Stimulated activated CD4-positive, alpha-beta T cell treated with anti-CD3 and anti-CD28 coated beads, Interleukin-4, amount 100 ng/mL, for 1 hour (primary cell): ENCODE measurements at places on chromosomes 13 and 19.

- no peak for DNase-seq
These were observed at the start of gene F10 for GRCh38 chr13:113122550-113123225. TSS of gene F10 (plus strand) at chr13:113122799. CDS start at chr13:113122856, 57 bp downstream.

GRCh38 chr13:98778749-98779148 is 26.3 kb upstream of the SLC15A1 start:
- no peak for DNase-seq

DNA sequence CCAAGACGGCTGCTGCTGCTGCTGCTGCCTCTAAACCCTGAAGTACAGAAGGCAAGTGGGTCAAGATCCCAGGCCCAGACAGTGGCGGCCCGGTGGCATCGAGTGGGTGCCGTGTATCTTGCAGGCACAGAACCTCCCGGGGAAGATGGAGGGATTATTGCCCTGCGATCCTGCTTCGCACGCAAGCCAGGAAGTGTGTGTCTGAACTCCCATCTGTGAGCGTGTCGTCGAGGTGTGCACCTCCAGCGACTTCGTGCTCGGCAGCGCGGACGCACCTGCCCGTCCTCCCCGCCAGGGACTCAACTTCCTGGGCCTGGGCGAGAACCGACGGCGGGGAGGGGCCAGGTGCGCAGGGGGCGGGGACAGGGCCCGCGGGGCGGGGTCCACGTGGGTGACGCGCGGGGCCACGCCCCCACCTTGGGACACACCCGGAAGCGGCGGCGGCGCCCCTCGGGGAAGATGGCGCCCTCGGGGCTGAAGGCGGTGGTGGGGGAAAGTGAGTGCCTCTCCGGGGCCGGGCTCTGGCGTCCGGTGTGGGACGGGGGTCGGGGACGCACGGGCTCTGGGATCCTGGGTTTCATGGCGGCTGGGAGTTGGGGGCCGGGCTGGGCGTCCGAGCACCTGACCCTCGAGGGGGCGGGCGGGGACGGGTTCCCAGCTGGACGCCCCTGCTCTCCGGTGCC is at the start of gene STXBP2:
TSS of gene STXBP2 (plus strand) at position 420 of the 683 bp plus-strand sequence. CDS start at position 460, 40 bp downstream.
- peak; percentile 92 for DNase-seq

DNA sequence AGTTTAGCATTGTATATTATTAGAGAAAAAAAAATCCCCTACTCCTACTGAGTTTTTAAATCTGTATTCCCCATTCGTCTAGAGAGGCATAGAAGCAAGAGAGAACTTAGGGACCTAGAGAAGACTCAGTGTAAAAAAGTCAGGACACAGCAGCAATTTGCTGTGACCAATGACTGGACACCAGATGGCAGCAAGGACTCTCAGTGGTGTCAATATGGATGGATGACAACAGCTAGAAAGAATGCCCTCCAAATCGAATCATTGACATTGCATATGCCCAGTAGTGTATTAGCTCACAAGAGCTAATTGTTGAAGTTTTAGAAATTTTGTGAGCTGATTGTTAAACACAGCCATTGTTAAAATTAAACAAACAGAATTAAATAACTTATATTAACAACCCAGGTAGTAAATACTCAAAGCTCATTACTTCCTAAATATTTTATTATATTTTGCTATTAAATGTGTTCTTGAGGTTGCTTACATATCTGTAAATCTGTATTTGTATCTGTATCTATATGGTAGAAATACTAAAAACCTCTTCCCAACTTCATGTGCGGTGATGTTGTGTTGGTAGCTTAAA is 43.9 kb downstream of the SIAH3 start:
- DNase-seq = no peak

- no peak for DNase-seq
These were observed 16.6 kb upstream of the LRCH1 start for GRCh38 chr13:46536341-46536740.

DNA sequence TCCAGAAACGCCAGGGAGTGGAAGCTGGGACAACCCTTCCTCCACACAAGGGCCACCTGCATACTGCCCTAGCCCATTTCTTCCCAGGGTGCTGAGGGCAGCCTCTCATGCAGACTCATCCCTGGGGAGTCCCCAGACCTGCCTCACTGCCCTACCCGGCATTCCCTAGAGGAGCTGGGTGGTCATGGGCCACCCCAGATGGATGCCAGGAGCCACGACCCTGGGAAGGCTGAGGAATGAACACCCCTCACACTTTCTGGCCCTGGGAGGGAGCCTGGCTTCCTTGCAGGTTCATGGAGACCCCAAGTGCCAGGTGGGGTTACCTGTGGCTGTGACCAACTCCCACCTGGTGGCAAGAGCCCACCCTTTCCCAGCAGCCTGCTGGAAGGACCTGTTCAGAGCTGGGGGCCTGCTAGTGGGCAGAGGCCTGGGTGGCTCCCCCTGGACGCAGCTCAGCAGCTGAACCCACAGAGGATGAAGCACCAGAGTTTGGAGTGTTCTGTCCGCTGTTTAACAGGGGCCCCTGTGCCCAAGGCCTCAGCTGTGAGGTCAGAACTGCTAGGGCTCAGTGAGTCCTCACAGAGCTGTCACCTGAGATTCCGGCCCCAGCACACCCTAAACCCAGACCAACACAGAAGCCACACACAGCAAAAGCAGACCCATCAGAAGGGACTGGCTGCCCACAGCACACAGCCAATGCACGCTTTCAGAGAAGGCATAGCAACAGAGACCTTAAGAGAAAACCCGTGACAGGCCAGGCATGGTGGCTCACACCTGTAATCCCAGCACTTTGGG is 6.6 kb downstream of the ACP4 start:
- DNase-seq = no peak

GRCh38 chr13:34655554-34655953 is 286.5 kb upstream of the NBEA start:
- no peak for DNase-seq

DNA sequence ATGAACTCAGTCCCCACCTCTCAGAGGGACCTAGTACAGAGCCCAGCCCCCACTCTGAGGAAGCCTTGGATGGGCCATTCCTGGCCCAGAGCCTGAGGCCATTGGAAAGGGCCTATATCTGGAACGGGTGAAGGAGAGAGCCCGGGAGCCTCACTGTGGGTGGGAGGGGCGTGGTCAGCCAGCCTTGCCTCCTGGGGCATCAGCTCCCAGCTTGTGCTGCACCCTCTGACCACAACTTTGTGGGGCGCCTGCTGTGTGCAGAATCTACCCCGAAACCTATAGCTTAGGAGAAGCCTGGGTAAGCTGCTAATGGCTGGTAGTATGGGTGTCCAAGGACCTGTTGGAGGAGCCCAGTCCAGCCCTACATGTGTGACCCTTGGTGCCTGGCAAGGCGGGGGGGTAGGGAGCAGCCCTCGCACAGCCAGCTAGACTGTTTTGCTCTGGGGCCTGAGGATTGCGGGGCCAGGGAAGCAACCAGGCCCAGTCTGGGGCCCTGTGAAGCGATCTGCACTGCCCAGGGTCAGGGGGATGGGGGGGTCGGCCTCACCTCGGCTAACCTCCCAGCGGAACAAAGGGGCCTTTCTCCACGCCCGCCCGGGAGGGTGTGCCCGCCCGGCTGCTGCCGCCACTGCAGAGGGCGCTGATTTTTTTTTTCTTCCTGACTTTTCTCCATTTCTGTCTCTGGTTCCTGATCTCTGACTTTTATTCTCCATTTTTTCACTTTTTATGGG is 42.3 kb downstream of the LYL1 start:
- no peak for DNase-seq
